ENCODE measurements at places on chromosomes 12 and 14.
A peak's percentile ranks its signal among the peaks of the same experiment; 100 is the strongest.

DNA sequence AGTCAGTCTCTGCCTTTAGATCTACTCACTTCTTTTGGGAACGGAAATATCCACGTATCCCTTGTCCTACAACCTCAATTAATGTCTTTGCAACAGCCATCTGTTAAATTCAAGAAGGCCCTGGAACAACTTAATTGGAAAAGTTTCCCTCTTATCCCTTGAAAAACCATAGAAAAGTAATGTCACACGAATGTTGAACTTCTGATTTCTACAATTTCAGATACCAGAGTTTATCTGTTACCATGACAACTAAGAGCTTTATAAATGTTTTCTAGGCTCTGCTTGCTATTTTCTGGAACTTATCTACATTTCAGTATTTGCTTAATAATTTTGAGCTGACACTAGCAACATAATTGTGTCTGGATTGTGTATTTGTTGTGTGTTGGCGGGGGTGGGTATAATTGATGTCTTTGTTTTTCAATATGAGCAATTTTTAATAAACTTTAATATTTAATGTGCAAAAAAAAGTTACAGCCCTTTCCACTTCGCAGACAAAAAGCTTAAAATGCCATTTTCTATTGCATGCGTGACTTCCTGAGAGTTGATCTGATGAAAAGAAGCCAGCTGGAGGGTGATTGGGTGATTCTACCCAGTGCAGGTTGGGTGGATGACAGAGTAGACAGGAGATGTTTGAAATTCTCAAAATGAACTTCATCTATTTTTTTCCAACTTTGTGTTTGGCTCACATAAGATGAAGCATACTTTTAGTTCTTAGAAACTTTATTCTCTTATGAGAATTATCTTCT, 11.8 kb upstream of the EDDM3A start:
- DNase-seq = no peak

DNA sequence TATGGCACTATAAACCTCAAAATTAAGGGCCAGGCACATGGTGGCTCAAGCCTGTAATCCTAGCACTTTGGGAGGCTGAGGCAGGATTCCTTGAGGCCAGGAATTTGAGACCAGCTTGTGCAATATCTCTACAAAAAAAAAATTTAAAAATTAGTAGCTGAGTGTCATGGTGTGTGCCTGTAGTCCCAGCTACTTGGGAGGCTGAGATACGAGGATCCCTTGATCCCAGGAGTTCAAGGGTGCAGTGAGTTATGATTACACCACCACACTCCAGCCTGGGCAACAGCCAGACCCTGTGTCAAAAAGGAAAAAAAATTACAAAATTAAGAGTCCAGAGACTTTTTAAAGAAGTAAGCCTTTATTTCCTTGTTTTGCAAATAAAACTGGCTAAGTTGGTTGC, 1.8 kb upstream of the GCN1 start:
- no peak for DNase-seq

- no peak for DNase-seq
These were observed 194.9 kb upstream of the BTG1 start for GRCh38 chr12:92340441-92341064.

DNA sequence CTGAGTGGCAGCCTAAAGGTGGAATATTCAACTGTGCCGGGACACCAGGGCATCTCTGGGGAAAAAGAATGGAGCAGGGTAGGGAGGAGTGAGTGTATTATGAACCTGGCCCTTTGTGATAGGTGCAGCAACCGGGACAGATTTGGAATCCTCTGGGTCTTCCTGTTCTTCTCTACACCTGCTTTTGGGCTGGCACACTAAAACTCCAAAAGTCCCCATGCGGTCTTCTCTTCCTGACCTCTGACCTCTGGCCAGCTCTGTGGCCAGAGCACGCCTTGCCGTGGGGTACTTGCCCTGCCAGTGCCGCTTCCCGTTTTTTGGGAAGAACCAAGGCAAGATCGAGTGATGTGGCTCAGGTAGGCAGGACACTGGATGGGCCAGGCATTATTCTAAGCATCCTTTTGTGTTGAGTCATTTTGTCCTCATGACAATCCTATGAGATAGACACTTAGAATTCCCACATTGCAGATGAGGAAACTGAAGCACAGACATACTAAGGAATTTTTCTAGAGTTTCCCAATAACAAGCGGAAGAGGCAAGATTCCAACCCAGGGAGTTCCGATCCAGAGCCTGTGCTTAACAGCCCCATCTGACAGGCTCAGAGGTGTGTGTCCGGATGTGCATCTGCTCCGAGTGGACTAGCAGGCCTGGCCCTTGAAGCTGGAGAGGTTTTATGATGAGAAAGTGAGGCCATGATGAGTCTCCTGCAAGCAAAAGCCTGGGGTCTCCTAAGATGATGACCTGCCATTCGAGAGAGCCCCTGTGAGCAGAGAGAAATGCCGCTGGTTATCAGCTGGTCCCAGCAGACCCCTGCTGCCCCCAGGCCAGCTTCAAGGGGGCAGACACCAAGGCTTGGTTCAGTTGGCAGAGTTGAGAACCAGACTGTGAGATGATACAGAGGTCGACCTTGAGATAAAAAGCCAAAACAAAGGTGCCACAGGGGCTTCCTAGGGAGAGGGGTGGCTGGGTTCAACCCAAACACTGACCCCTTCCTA, 67.9 kb upstream of the ESRRB start:
- no peak for DNase-seq

DNA sequence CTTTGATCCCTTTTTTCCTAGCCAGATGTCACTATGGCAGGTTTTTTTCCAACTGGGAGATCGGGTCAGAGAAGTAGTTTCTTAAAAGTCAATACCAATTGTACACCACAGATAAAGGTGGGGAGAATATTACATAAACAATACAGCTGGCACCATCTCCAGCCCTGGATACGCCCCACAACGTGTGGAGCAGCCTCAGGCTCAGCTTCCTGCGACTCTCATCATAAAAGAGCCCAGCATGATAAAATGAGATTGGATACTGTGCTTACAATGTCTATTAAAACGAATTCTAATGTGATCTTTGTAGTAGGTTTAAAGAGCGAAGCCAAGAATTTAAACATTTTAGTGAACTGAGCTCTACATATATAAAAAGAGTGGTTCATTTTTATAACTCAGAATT, 21.5 kb downstream of the EFCAB11 start:
- DNase-seq = no peak

DNA sequence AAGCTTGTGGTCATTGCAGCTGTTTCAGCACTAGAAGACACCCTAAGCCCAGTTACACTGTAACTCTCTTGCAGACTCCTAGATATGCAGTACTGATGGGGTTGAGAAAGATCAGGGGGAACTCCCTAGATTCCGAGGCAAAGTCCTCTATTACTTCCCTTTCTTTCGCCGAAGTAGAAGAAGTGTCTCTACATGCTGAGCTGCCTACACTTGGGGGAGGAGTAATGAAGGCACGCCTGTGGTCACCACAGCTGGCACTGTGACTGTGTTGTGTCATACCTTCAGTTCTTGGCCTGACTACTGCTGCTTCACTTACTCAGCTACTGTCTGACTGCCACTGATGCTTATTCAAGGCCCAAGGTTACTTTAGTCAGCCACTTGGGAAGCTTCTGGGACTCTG, 35.1 kb upstream of the RPL10L start:
- DNase-seq = no peak

GRCh38 chr12:18421867-18422266, 160.5 kb downstream of the PIK3C2G start:
- no peak for DNase-seq

- DNase-seq = no peak
These were observed 16.6 kb upstream of the TCP11L2 start for GRCh38 chr12:106285982-106286381.

- DNase-seq = no peak
These were observed 100.9 kb downstream of the DICER1 start for GRCh38 chr14:95056476-95056875.

- no peak for DNase-seq
These were observed 103.2 kb upstream of the BCL2L14 start for GRCh38 chr12:11967376-11968047.

GRCh38 chr12:15629761-15630160, 159.4 kb downstream of the EPS8 start:
- DNase-seq = no peak

DNA sequence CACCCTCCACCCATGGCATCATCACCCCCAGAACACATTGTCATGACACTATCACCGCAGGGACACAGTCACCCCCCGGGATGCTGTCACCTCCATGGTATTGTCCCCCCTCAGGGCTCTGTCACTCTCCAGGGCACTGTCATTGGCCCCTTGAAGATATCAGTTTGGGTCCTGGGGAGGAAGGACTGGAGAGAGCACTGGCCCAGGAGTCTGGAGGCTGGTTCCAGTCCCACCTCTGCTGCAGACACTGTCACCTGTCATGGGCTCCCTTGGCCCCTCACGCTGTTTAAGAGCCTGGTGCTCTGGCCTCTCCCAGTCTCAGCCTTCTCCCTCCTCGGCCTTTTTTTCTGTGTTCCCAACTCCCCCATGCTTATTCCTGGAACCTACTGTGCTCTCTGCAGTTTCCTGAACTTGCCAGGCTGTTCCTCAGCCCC, 31.9 kb downstream of the SERPINA3 start:
- DNase-seq = no peak

DNA sequence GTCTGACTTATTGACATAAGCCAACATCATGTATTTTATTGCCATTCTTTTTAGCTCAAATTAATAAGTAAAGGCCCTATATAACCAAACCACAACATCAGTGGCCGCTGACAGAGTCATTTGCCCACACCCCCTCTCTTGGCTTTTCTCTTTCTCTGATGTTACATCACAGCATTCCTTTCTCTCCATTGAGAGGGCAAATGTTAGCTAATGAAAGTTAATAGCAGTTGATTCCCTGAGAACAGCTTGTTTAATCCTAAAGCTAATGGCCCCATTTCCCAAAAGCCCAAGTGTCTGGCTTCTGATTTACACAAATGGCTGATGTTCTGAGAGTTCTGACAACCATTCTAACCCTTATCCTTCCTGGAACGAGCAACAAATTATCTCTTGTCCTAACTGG, 308.8 kb downstream of the SNAPC1 start:
- DNase-seq = no peak

- DNase-seq = no peak
These were observed 12.0 kb upstream of the NUDT14 start for GRCh38 chr14:105192866-105193731.

GRCh38 chr12:132686825-132687210, 324 bp downstream of the POLE start:
- no peak for DNase-seq

DNA sequence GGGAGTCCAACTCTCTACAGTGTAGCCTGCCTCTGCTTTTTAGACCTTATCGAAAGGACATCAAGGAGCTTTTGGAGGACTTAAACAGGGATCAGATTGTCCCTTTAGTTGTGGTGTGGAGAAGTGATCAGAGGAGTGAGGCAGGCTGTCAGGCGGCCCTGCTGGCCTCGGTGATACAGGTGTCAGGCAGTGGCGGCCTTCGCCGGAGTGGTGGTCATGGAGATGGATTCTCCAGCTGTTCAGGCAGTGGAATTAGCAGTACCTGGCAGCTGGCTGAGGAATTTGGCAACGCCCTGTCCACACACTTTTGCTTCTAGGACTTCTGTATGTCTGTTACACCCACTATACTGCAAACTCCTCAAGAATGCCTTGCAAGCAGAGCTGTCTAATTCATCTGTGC, 4.2 kb upstream of the CLMN start:
- no peak for DNase-seq

DNA sequence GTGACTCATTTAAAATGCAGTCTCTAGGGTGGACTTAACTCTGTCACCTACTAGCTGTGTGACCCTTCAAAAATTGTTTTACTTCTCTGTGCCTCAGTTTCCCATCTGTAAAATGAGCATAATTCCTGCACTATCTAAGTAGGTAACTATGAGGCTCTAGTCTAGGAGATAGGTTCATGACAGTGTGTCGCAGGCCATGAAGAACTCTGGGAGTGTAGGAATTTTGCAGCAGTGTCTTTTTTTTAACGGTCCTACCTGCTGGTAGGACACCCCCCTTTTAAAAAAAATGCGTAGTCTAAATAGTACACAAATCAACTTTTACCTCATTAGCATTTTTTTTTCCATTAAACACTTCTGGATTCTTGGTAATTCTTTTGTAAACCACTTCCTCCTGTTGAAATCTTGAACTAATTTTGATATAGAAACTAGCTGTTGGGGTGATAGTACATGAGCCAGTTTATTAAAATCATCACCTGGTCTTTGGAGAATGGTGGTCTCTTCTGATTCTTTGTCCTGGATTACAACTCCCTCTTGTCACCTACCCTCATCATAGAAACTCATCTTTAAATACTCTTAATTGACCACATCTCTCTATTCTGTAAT, 86.0 kb upstream of the SLC38A2 start:
- no peak for DNase-seq

GRCh38 chr12:113082486-113083148, 26.1 kb downstream of the DTX1 start:
- no peak for DNase-seq

GRCh38 chr14:30385925-30386324, 173.0 kb upstream of the G2E3 start:
- DNase-seq = no peak

GRCh38 chr14:22836301-22837113, at the start of gene MMP14:
MMP14 (plus strand) TSS chr14:22836585; CDS start chr14:22836818, 233 bp downstream.
- no peak for DNase-seq

- DNase-seq = no peak
These were observed 516.5 kb upstream of the MGAT4C start for GRCh38 chr12:86772696-86773095.

DNA sequence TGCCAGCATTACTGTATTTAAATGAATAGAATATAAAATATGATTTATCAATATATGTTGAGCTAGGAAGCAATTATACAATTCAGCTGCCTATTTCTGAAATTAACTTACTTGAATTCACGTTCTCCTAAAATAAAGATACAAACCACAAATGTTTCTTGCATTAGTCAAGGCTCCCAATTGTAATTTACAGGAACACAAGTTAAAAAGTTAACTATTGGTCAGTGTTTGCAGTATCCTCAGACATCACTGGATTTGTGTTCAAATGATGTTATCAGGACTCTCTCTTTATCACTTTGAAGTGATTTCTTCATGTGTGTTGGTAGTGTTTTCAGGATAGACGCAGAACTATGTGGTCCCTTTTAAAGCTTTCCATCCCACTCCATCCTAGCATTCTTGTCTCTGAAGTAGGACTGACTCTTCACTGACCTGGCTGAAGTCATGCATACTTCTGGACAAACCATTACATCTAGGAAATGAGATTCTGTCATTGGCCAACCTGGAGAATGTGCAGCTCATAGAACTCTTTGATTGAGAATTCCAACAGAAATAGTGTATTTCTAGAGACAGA, 156.1 kb downstream of the KICS2 start:
- no peak for DNase-seq

GRCh38 chr14:103141117-103141796, 18.0 kb downstream of the TNFAIP2 start:
- peak; percentile 5 for DNase-seq

GRCh38 chr14:68318828-68319227, 474.0 kb downstream of the ZFP36L1 start:
- no peak for DNase-seq

GRCh38 chr12:26630546-26631027, 202.4 kb downstream of the ITPR2 start:
- no peak for DNase-seq

All from stimulated activated CD4-positive, alpha-beta T cell treated with anti-CD3 and anti-CD28 coated beads, Interleukin-1b, Interleukin-23, amount 100 ng/mL, for 4 hours (primary cell).